ENCODE measurements at places on chromosomes 6 and 20.

- no peak for DNase-seq
Measured at GRCh38 chr20:6827472-6827871, 60.0 kb downstream of the BMP2 start.

GRCh38 chr20:36604952-36605398 lies 604 bp upstream of the RAB5IF start:
- no peak for DNase-seq

DNA sequence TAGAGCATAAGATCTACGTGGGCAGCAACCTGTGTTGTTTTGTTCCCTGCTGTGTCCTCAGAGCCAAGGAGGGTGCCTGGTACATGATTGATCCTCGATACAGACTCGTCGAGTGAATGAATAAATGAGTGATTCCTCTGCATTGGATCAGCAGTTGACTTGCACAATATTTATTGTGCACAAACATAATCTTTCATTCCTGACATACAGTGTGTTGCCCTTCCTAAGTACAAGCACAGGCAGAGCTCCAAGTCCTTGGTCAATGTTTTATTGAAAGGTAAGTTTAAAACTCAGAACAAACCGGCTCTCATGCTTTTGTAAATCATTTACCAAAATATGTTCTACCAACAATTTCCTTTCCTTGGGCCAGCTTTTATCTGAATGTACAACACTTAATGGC lies 57.4 kb downstream of the STMND1 start:
- no peak for DNase-seq

DNA sequence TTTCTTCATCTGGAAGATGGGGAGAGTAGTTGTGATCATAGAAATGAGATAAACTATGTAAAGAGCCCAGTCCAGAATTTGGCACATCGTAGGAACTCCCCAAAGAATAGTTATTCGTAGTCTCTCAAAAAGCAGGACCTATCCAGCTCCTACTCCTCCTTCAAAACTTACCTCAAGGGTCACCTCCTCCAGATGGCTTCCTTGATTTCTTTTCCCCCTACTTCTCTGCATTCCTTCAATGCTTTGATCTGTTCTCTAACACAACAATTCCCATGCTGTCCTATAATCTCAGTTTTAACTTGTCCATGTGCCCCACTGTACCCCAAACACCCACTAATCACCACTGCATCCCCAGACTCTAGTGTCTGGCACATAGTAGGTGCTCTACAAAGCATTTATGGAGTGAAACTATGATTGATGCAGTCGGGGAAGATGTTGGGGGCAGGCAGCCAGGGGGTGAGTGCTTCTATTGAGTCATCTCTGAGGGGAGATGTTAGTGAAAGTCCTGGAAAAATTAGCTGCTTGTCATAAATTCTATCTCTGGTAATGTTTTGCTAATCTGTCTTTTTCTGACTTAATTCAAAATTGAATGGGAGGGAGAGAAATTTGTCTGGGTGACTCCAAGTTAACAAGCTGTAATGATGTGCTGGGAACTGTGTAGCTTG lies 181.3 kb upstream of the KCNG1 start:
- DNase-seq: no peak

- DNase-seq: no peak
Measured at GRCh38 chr6:111533087-111533784, 50.2 kb upstream of the REV3L start.

DNA sequence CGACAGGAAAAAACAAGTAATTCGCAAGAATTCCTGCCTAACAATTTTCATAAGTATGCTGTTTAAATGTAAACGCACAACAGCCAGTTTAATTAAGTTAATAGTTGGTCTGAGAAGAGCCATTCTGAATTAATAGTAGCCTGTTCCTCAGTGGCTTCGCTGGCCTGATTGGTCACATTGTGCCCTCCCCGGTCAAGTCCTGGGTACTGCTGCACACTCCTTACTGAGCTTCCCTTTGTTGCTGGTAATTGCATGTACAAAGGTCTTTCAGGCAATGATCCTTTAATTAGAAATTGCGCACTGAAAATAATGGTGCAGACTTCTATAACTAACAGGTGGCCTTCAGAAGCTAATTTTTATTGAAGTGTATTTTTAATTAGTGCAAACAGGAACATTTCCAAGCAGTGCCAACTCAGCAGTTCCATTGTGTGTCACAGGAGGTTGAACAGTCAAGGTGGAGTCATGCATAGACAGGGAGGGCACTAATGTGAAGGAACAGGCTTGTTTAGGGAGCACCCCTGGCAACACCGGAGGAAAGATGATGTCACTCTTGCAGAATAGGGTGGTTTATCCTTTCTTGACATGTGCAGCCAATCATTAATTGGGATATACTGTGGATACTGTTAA lies 92.6 kb upstream of the SLC22A23 start:
- no peak for DNase-seq

DNA sequence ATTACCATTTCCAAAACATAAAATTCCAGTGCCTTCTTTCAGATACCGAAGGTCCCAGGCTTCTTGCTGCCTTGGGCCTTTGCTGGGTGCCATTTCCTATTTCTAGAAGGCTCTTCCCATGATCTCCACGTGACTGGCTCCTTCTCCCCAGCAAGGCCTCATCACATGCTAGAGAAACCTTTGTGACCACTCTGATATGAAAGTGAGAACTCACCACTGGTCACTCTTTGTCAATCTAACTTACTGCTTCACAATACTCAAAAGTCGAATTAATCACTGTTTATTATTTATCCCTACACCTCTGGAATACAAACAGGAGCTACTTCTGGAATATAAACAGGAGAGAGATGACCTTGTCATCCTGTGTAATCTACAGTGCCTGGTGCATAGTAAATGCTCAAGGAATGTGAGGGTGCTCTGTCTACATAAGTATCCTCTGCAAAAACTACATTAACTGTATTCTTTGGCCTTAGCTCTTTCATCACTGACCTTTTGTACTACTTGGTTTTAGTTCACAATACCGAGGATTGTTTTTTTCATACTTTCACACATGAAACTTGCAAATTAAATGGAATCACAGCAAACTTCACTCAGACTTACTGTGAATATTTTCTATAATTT lies 1.6 kb downstream of the STX7 start:
- no peak for DNase-seq

DNA sequence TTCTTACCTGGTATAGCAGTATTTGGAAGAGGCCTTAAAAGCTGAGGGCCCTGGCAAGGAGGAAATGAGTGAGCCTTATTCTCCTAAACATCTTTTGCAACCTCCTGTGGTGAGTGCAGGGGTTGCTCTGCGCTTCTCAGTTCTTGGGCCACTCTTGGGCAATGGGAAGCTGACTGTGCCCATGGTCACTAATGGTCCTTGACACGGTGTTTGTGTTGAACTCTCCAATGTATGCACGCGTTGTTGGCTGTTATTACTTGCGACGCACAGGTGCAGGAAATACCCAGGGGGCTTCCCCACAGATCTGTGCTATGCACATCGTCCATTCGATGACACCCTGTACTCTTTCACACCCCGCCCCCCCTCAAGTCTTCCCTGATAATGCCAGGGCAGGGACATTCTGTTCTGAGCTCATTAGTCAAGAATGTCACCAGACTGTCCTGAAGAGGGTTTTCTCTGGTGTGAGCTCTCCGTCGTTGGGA lies 79.7 kb downstream of the EDN1 start:
- DNase-seq: no peak

DNA sequence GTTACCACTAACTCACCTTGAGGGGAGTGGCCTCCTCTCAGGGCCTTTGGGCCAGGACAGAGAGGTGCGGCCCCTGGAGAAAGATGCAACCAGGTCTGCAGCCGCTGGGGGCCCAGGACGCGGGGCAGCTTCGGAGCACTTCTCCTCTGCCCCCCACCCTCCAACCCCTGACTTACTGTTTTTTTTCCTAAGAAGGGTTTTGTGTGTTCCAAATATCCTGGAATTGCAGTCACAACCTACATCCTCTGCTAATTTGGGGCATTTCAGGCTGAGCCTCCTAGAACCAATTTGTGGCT lies 1.7 kb downstream of the LINC00237 start:
- DNase-seq: no peak

- no peak for DNase-seq
Measured at GRCh38 chr20:13418263-13419229, 197.5 kb downstream of the ISM1 start.

- no peak for DNase-seq
Measured at GRCh38 chr20:32513031-32513866, 71.9 kb downstream of the NOL4L start.

DNA sequence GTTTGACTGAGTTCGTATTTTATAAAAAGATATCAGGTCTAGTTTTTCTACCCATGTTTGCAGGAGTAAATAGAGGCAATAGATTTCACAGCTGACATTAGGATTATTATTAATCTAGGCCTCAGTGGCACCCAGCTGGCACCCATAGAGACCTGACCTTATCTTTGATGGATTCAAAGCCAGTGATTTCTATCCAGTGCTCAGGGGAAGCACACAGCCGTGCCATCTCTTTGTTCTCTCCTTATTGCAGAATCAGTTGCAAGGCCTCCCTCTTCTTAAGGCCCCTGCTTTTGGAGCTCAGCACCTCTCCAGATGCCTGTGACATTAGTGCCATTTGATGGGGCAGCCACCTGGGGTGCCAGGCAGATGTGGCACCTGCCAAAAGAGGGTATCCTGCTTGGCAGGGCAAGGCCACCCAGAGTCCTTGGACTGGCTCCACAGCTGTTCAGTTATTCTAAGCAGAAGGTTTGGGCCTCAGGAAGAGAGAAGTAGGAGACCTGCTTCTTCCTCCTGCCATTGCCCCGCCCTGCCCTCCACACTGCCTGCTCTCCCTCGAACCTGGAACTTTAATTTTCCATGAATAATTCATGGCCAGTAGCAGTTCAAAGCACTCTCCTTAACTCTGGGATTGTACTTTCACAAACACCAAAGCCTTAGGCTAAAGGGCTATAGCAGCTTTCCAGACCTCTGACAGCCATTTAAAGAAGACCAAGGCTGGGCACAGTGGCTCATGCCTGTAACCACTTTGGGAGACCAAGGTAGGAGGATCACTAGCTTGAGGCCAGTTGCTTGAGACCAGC lies 206.3 kb downstream of the ZDHHC14 start:
- DNase-seq: no peak

GRCh38 chr6:104473021-104473429 lies 386.7 kb downstream of the HACE1 start:
- DNase-seq: no peak

- no peak for DNase-seq
Measured at GRCh38 chr6:111714416-111715270, 109.0 kb upstream of the TRAF3IP2 start.

GRCh38 chr6:137434640-137435039 lies 59.6 kb downstream of the OLIG3 start:
- no peak for DNase-seq

- DNase-seq: no peak
Measured at GRCh38 chr20:22525821-22526220, 58.6 kb downstream of the FOXA2 start.

DNA sequence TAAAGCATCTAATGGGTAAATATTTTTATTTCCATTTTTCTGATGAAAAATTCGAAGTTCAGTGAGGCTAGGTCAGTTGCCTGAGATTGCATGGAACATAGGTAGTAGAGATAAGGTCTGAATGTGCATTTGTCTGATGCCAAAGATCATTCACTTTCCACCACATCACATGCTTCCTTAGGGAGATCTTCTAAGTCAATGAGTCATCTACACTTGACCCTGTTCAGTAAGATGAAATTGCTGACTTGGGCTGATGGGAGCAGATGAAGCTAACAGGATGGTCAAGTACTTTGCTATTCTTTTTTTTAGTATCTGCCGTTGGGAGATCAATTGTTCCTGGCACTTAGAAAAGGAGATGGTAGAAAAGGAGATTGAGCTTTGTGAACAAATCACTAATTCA lies 511.3 kb downstream of the PHF3 start:
- no peak for DNase-seq

DNA sequence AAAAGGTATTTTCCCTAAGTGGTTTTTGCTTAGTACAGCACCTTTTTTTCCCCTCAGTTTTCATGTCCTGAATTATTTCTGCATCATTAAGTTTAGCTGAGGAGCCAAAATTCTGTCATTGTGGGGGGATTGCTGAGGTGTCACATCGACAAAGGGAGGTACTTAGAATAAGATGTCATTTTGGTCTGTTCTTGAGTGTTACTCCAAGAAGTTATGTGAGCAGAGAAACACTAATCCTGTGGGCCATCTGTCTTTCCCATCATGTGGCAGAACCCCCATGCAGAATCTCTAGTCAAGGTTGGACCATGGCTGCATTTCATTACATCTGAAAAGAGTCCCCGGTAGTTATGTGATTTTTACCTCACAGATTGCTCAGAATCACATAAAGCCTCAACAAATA lies 167.8 kb upstream of the CENPW start:
- DNase-seq: no peak

- no peak for DNase-seq
Measured at GRCh38 chr20:40156600-40157317, 532.3 kb downstream of the MAFB start.

GRCh38 chr6:64013011-64013410 lies 377.4 kb downstream of the PHF3 start:
- no peak for DNase-seq

- DNase-seq: no peak
Measured at GRCh38 chr20:15162079-15162647, 824.8 kb upstream of the FLRT3 start.

GRCh38 chr6:110999634-111000270 lies 17.9 kb downstream of the RPF2 start:
- peak; percentile 14 for DNase-seq

- DNase-seq: no peak
Measured at GRCh38 chr20:34943808-34944567, 11.6 kb downstream of the GSS start.

- no peak for DNase-seq
Measured at GRCh38 chr6:168364793-168365421, 45.3 kb upstream of the DACT2 start.

DNA sequence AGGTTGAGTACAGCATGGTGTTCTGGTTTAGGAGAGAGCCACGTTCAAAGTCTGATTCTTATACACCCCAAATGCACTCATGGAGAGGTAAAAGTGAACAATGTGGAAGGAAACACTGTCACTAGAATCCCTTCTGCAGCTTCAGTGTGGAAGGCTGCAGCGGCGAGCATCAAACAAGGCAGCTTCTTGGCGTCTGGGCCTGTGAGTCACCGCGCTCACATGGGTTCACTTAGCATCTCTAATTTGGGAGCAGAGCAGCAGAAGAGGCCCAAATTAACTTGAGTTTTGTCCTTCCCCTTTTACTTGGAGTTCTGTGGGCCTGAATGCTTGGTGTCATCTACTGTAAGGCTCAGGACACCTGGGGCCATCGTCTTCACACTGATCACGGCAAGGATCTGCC lies 10.9 kb upstream of the E2F1 start:
- peak; percentile 68 for DNase-seq

GRCh38 chr6:43181621-43181941 lies 415 bp upstream of the CUL9 start:
- DNase-seq: no peak

DNA sequence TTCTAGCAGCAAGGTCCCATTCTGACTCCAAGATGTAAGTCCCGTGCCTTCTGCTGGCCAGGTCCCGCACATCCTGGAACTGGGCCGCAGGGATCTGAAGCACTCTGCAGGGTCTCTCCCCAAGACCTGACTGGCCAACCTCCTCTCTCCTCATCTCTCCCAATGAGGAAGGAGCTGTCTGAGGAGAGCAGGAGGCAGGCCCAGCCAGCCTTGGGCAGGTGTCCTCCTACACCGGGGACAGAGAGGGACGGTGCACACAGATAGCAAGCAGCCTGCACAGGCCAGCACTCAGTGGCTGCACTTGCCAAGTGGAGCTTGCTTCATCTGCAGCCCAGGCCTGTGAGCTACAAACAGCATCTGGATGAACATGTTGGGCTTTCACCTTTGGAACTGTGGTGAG lies 76.8 kb upstream of the CD93 start:
- no peak for DNase-seq

- DNase-seq: no peak
Measured at GRCh38 chr6:131125431-131125830, 9.8 kb upstream of the AKAP7 start.

Measured in fibroblast of the conjunctiva (primary cell).